RKO (cell line): ENCODE measurements at places on chromosomes 4 and X.

DNA sequence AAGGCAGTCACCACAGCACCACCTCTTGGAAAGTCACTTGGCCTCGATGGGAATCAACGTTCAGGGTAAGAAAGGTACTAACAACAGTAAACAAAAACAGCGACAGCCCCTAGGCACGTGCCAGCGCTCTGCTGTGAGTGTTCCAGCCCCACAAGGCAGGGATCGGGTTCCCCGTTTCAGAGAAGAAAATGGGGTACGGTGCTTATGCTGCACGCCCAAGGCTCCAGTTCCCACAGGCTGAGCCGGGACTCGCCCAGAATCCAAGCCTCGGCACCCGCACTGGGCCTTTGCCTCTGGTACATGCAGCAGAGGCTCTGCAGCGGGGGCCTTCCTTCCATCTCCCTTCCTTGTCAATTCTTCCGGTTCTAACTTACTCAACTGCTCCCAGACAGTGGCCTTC, 37.3 kb downstream of the WDR1 start:
- DNase-seq: no peak

GRCh38 chrX:65690057-65690855, 22.8 kb downstream of the MSN start:
- DNase-seq: no peak

DNA sequence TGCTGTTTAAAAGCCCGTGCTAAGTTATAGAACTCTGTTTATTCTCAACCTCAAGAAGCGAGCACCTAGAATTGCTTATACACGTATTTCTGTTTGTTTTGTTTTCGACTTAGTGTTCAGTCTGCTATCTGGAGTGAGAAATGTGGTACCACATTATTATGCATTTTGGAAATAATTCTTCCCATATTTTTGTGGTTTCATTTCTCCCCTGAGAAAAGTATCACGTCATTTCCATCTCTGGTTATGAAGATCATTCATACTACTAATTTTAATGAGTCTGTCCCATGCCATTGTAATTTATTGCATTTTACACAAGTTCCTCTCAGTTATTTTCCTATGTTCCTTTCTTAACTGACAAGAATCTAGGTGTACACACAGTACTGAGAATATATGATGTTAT, 186.0 kb downstream of the DCHS2 start:
- no peak for DNase-seq

DNA sequence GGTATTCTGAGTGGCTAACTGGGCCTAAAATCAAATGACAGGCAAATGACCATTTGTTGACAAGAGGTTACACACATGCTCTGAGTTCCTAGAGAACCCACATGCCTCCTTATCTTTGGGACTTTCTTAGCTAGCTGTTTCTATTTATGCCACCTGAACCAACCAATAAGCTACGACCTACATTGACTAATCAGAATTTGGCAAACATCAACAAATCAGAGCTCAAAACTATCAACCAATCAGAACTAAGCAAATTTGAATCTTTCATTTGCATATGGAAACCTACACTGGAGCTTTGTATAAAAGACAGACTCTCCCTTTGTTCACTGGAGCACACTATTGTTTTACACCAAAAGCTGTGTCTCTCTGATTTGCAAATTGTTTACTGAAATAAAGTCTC, 192.0 kb downstream of the CXXC4 start:
- peak; percentile 1 for DNase-seq

DNA sequence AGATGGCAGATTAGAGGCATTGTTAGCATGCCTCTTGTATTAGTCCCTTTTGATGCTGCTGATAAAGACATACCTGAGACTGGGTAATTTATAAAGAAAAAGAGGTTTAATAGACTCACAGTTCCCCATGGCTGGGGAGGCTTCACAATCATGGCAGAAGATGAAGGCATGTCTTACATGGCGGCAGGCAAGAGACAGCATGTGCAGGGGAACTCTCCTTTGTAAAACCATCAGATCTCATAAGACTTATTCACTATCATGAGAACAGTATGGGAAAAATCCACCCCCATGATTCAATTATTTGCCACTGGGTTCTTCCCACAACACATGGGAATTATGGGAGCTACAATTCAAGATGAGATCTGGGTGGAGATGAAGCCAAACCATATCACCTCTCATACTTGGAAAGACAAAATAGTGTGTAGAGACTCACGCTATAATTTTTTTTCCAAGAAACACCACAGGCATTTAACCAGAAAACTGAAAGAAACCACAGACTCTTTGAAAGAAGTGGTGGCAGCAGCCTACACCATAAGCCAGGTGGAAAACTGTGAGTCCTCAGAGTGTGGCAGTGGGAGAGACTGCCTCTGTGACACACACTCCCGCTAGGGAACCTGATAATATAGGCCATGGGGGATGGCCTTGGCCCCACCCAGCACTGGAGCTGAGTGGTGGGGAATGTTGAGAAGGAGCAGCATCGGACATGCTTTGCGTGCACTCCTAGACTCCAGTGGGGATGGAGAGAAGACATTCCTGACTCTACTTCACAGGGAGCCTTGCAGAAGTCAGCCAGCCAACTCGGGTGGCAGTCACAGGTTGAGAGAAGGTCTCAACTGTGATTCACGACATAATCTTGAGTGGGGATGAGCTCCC, 51.5 kb downstream of the SLC2A9 start:
- no peak for DNase-seq

DNA sequence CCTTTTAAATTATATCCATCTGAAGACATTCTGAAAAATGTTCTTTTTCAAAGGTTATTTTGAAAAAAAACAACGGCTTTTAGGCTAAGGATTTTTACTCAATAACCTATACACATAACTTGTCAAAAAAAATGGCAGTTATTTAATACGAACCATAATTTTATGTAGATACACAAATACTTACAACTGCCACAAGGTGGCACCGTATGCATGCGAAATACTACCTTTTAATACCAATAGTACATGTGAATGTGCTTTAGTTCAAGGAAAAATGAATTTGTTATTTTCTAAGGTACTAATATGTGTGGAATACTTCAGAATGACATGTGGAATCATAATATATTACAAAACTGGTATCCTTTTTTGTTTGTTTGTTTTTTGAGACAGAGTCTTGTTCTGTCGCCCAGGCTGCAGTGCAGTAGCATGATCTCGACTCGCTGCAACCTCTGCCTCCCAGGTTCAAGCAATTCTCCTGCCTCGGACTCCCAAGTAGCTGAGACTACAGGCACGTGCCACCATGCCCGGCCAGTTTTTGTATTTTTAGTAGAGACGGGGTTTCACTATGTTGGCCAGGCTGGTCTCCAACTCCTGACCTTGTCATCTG, 4.6 kb upstream of the MAD2L1 start:
- peak; percentile 82 for DNase-seq

GRCh38 chrX:139967300-139967699, 2.0 kb upstream of the CXorf66 start:
- DNase-seq: peak; percentile 4

- peak; percentile 40 for DNase-seq
Measured at GRCh38 chrX:50747471-50747900, 66.5 kb downstream of the SHROOM4 start.

GRCh38 chrX:151695583-151696340, 504 bp downstream of the PRRG3 start:
- DNase-seq: no peak

DNA sequence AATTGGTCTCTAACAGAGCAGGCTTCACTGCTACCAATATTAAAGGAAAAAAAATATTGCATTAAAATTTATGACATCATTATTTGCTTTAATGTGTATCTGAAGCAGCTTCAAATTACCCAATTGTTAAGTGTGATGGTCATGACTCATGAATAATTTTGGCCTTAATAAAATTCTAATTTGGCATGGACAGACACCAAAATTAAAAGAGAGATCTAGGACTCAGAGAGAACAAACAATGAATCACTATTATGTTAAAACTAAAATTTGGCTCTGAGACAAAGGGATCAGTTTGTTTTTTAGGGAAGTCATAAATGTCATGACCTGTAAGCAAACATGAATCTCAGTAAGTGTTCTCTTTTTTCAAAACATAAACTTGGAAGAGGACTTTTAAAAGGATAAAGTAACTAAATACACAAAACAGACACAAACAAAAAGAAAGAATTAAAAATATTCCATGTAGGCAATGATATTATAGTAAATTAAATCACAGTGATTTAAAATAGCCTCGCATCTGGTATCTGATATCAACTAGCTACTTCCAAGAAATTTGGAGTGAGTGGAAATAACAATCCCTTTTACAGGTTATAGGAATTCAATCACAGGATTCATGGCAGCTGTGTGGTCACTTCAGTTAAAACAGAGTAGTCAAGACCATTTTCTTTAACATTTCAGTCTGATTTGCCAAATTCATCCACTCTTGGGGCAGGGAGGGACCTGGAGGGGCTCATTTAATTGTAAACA, 11.6 kb downstream of the VEGFC start:
- no peak for DNase-seq

DNA sequence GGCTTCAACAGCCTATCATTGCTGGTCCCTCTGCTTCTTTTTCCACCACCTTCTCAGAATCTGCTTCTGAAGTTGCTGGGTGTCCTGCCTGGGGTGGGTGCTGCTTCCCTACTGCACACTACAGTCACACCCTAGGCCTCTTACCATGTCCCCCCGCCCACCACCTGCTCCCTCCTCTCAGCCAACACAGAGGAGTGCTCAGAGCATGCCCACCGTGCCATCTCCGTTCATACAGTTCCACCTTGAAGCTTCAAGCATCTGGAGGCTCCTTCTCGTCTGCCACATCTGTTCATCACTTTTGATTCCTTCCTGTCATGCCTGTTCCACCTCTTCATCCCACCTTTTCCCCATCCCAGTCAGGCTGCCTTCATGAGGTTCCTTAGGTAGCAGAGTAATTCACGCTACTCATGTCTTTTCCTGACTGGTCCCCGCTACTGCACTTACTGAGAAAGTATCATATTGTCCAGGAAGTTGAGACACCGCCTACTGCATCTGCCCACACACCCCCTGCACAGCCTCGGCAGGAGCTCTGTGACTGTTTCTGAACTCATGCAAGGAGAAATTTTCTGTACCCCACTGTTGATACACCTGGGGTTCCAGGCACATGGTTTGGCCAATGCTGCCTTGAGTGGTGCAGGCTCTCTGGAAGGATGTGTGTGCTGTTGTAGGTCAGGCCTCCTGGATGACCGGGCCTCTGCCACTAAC, 39.5 kb downstream of the HADH start:
- no peak for DNase-seq

- peak; percentile 52 for DNase-seq
Measured at GRCh38 chrX:45850775-45851433, 650.2 kb upstream of the DIPK2B start.

DNA sequence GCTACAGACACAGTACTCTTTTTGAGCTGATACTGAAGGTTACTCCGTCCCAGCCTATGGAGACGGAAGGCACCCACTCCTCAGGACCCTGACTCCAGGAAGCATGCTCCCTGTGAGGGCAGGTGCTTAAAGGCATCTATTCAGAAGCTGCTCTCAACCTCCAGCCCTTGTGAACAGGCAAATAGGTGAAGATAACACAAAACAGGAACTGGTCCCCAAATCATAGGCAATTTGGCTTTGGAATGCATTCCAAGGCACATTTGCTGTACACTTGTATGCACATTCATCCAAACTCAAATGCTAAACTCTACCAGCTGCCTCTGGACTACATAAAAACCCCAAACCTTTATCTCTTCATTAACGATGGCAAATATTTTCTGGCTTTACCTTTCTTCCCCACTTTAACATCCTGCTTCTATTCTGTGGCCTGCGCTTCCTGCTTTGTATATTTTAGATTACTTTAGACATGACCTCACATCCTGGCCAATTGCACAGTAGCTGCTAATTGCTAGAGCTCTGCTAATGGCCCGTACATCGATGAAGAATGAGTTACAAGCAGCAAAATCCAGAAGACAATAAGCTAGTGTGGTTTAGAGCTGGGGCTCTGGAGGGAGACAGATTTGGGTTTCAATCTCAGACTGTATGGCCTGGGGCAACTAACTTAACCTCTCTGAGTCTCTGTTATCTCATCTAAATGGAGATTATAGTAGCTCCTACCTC, 3.2 kb downstream of the SEL1L3 start:
- DNase-seq: no peak

DNA sequence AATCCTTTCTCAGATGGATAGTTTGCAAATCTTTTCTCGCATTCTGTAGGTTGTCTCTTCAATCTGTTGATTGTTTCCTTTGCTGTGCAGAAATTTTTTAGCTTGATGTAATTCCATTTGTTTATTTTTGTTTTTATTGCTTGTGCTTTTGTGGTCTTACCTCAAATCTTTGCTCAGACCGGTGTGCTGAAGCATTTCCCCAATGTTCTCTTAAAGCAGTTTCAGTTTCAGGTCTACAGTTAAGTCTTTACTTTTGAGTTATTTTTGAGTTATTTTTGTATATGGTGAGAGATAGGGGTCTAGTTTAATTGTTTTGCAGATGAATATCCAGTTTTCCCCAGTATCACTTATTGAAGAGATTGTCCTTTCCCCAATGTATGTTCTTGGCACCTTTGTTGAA, 18.2 kb upstream of the SLC25A14 start:
- DNase-seq: no peak

DNA sequence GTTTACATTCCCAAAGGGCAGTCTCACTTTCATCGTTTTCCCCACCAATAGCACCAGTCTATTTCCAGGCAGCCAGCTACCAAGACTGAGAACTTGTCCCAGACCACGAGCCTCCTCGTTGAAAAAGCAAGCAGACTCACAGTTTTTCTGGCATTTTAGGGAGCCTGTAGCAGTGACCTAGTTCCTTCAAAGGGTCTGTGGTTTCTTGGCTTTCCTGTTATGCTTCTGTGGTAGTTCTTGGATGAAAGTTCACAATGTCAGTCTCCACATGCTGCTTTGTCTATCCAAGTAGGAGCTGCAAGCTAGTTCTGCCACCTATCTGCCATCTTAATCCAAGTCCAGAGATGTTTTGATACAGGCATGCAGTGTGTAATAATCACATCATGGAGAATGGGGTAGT, 151.6 kb upstream of the ZC4H2 start:
- no peak for DNase-seq

GRCh38 chr4:158912806-158913205, 144.0 kb downstream of the FNIP2 start:
- DNase-seq: no peak

GRCh38 chrX:122134291-122134690, 1049.8 kb upstream of the GRIA3 start:
- DNase-seq: no peak

DNA sequence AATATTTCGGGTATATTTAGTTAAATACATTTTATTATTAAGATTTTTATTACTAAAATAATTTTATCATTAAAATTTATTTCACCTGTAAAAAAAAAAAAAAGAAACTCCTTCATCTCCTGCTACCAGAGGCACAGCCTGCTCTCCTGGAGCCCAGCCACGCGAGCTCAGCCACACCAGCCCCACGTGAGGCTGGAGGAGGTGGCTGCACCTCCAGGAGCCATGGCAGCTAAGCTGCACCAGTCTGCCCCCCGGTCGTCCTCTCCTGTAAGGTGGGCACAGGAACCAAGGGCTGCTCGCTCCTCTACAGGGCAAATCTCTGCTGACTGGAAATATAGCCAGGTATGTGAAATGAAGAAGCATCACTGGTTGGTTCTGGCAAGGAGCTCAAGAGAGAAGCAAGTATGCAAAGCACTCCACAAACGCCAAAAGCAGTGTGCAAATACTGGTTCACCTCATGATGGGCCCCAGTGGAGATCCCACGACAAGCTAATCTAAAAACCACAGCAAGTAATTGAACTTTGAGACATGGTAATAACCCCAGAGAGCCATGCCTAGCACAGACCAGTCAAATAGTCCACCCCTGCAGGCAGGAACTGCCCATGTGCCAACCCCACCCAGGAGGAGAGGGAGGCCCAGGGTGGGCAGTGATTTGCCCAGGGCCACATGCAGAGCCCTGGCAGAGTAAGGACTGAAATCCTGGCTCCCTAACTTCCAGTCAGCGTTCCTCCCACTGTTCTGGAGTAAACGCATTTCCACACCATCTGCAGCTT, 90.1 kb downstream of the WFS1 start:
- no peak for DNase-seq
